ENCODE measurements at places on chromosomes 7 and 10.

- DNase-seq: no peak
These were observed 36.2 kb upstream of the EFCAB10 start for GRCh38 chr7:105617280-105618015.

DNA sequence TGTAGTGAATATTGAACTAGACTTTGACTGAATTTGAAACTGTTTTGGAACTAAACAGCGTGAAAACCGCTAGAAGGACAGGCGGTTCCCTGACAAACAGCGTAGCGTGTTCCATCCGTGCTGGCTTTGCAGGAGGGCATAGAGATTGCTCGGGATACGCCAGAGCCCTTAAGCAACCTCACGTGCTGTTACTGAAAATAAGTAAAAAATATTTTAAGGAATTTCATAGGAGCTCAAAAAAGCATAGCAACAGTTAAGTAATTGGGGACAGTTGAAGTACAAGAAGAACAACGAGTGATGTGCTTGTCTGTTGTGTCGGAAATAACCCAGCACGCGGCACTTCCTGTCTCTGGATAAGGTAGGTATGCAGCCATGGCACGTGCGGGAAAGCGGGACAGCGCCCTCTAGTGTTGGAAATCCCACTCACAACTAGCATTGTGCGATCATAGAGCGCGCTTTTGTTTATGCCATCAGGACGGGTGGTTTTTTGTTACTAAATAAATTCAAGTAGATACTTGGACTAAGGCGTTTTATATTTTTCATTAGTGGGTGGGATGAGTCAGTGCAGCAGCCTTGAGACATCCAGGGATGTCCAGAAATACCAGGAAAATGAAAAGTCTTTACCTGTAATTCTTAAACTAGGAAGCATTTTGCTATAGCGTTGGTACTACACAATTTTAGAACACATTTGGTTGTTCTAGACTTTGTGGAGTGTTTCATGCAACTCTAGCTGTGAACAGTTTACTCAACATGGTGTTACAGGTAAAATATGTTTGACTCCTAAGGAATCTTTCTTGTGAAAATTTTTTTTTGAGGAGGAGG lies 50.4 kb downstream of the DNAJB6 start:
- DNase-seq: peak; percentile 80

- no peak for DNase-seq
These were observed 31.6 kb upstream of the CCDC71L start for GRCh38 chr7:106692450-106693051.

GRCh38 chr10:12077580-12078180 lies 8.9 kb downstream of the DHTKD1 start:
- DNase-seq: no peak

DNA sequence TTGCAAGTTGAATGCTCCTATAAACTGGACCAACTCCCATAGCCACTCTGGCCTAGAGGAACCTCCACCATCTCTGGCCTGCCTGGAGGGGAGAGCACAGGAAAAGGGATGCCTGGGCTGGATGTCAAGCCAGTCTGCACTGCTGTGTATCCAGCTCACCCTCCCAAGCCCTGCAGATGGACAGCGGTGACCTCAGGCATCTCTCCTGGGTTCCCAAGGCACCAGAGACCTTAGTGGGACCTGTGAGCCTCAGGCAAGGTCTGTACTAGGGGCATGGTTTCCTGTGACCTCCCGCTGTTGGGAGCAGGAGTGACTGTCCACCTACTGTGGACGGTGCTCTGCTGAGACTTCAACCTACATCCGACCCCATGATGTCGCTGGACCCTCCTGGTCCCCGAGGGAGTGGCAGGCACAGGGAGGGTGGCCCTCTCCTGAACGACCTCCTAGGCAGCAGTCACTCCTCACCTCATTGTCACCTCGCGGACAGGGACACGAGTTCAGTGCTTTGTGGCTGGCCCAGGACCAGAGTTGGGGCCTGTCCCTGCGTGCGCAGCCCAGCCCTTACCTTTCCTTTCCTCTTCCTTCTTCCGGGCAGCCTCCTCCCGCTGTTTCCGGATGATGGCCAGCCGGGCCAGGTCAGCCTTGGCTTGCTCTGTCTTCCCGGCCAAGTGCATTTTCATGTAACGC lies 11.0 kb downstream of the PDAP1 start:
- DNase-seq: no peak

All from fibroblast of skin of scalp (primary cell).